Dermis blood vessel endothelial cell (primary cell): ENCODE measurements at places on chromosomes 3 and 15.

GRCh38 chr3:98027085-98027446 lies 8.0 kb downstream of the GABRR3 start:
- peak; percentile 49 for DNase-seq

- DNase-seq: no peak
These were observed 43.5 kb upstream of the UBE2E1 start for GRCh38 chr3:23762214-23762613.

- DNase-seq: peak; percentile 41
These were observed 24.3 kb downstream of the SUSD5 start for GRCh38 chr3:33194303-33194702.

GRCh38 chr3:188697127-188697526 lies 474.6 kb upstream of the TPRG1 start:
- no peak for DNase-seq
